ENCODE measurements at places on chromosomes 7 and 10. TPM values are rescaled to one million over a fixed set of nuclear protein-coding genes. Genes with fewer than 3 reads are reported as not detected.

ADIRF gene
- total RNA-seq: 81.8 TPM

LDB3 gene
- total RNA-seq: 42.1 TPM

NKX1-2 gene
- not detected for total RNA-seq

HECTD2 gene
- 28.5 TPM for total RNA-seq

ANKRD2 gene
- total RNA-seq: not detected

EMX2 gene
- total RNA-seq: 0.36 TPM

GRCh38 chr10:27241010-27241651 is 534 bp upstream of the ACBD5 start:
- H3K36me3 ChIP-seq: no peaks in the 10 kb centered on the region
- H3K27me3 ChIP-seq: no peaks in the 10 kb centered on the region
- H3K4me3 ChIP-seq: peak overlapping the region; percentile 58
- peaks cover 38% of the 10 kb centered on the region for H3K4me1 ChIP-seq
- H3K27ac ChIP-seq: peak overlapping the region; percentile 98

DNA sequence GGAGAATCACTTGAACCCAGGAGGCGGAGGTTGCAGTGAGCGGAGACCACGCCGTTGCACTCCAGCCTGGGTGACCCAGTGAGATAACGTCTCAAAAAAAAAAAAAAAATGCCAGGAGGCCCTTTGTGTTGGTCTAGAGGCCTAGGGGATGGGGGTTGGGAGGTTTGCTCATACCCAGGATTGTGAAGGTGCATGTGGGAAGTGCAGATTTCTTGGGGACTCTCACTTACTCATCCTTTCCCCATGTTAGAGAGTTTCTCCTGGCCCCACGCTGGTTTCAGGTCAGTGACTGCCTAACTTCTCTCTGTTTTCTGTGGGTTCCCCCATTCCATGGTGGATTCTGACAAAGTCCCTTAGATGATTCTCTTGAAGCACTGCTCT is 471.5 kb upstream of the CNTNAP2 start:
- H3K4me1 ChIP-seq: no peaks in the 10 kb centered on the region
- H3K27me3 ChIP-seq: no peaks in the 10 kb centered on the region
- H3K36me3 ChIP-seq: no peaks in the 10 kb centered on the region
- H3K27ac ChIP-seq: no peak overlapping the region

DNA sequence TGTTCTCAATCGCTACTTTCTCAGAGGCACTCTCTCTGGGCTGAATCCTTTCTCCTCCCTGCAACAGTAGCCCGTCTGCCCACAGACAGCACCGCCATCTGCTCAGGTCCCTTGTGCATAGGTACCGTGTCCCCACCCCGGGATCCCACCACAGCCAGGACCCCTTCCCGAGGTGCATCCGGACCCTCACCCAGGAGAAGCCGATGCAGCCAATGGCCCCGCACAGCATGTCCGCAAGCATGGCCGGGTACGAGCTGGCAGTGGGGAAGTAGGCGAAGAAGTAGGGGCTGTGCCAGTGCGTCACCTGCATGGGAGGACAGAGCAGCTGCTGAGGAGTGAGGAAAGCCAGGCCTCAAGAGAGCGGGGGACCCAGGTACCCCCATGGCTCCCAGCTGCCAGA is 25.5 kb downstream of the DDC start:
- no peak overlapping the region for H3K4me3 ChIP-seq
- no peak overlapping the region for H3K27ac ChIP-seq
- H3K4me1 ChIP-seq: peaks cover 2% of the 10 kb centered on the region
- DNase-seq: no peak

DNA sequence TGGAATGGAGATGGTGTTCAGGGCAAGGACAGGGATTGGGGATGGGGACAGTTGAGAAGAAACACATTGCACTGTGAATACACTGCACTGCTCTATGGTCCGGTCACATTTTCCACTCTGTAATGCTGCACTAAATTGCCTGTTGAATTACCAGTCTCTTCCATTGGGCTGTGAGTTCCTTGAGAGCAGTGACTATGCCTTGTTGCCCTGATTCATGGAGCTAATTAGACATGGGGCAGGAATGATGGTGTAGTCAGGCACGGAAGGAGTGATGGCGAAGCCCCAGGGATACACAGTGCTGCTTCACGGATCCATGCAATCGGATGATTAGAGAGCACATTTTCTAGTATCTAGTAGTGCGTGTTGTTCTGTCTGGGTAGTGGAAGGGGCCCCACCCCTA is 25.4 kb upstream of the GPAM start:
- H3K4me3 ChIP-seq: no peak overlapping the region
- peaks cover 11% of the 10 kb centered on the region for H3K4me1 ChIP-seq
- H3K27me3 ChIP-seq: no peaks in the 10 kb centered on the region
- no peaks in the 10 kb centered on the region for H3K36me3 ChIP-seq
- no peak for DNase-seq

GRCh38 chr10:49089152-49089551 is 26.2 kb downstream of the VSTM4 start:
- no peak for DNase-seq
- H3K27me3 ChIP-seq: no peaks in the 10 kb centered on the region
- H3K4me3 ChIP-seq: no peak overlapping the region
- peaks cover 20% of the 10 kb centered on the region for H3K4me1 ChIP-seq
- no peaks in the 10 kb centered on the region for H3K36me3 ChIP-seq
- H3K27ac ChIP-seq: no peak overlapping the region

DNA sequence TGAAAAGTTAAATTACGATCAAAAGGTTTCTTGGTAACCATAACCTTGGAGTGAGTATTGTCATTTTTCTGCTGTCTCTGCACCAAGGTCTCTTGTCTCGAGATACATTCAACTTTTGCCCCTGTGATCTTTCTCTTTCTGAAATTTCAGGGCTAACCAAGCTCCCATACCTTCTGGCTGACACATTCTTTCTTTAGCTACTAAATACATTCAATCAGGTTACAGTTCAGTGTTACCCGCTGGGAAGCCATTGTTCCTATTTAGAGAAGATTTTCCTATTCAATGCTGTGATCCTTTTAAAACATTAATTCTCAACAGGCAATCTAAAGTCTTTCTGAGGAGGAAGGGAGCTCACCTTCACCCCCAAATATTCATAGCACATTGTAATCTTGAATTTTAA is 22.9 kb upstream of the DMTF1 start:
- no peaks in the 10 kb centered on the region for H3K27me3 ChIP-seq
- H3K36me3 ChIP-seq: no peaks in the 10 kb centered on the region
- H3K4me1 ChIP-seq: no peaks in the 10 kb centered on the region
- DNase-seq: no peak
- H3K4me3 ChIP-seq: no peak overlapping the region
- H3K27ac ChIP-seq: no peak overlapping the region

- DNase-seq: no peak
- no peaks in the 10 kb centered on the region for H3K36me3 ChIP-seq
- no peak overlapping the region for H3K27ac ChIP-seq
- H3K27me3 ChIP-seq: no peaks in the 10 kb centered on the region
- no peaks in the 10 kb centered on the region for H3K4me1 ChIP-seq
Measured at GRCh38 chr10:61078542-61079275, 134.7 kb upstream of the RHOBTB1 start.

- no peak for DNase-seq
- H3K4me1 ChIP-seq: no peaks in the 10 kb centered on the region
- H3K27me3 ChIP-seq: no peaks in the 10 kb centered on the region
- no peak overlapping the region for H3K4me3 ChIP-seq
- no peak overlapping the region for H3K27ac ChIP-seq
Measured at GRCh38 chr7:47885309-47885986, 62.8 kb downstream of the PKD1L1 start.

DNA sequence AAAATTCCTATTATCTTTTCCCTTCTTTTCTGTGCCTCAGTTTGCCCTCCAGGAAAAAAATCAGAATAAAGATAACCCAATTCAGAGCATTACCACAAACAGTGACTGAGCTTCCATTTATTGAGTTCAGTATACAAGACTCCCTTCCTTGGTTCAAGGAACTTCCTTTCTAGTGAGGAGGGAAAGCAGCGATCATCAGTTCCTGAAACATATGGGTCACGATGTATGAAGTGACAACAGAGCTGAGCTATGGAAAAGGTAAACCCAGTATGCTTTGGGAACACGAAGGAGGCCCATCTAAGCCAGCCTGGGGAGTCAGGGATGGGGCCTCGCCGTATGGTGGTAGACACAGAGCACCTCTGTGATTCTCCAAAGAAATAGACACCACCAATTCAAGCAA is 15.8 kb downstream of the C10orf71 start:
- H3K4me1 ChIP-seq: no peaks in the 10 kb centered on the region
- DNase-seq: no peak
- no peak overlapping the region for H3K27ac ChIP-seq

DNA sequence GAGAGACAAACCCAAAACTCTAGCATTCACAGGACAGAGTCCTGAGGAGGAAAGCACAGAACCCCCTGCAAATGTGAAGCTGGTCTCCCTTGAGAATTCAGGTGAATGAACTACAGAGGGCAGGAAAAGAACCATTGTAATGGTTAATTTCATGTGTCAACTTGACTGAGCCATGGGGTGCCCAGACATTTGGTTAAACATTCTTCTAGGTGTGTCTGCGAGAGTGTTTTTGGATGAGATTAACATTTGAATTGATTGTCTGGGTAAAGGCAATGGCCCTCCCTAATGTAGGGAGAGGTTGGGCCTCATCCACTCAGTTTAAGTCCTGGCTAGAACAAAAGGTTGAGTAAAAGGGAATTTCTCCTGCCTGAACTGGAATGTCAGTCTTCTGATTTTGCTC is 15.7 kb upstream of the CDK1 start:
- no peaks in the 10 kb centered on the region for H3K27me3 ChIP-seq
- DNase-seq: no peak
- no peaks in the 10 kb centered on the region for H3K36me3 ChIP-seq
- H3K27ac ChIP-seq: no peak overlapping the region

DNA sequence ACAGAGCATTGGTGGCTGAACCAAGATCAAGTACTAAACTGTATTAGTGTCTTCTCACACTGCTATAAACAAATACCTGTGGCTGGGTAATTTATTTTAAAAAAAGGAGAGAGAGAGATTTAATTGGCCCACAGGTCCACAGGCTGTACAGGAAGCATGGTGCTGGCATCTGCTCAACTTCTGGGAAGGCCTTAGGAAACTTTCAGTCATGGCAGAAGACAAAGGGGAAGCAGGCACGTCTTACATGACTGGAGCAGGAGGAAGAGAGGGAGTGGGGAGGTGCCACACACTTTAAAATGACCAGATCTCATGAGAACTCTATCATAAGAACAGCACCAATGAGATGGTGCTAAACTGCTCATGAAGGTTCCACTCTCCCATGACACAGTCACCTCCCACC is 95.2 kb upstream of the JCAD start:
- no peaks in the 10 kb centered on the region for H3K27me3 ChIP-seq
- no peaks in the 10 kb centered on the region for H3K4me1 ChIP-seq
- DNase-seq: no peak
- H3K4me3 ChIP-seq: no peak overlapping the region

- H3K4me3 ChIP-seq: no peak overlapping the region
- H3K27ac ChIP-seq: no peak overlapping the region
- H3K36me3 ChIP-seq: no peaks in the 10 kb centered on the region
- no peak for DNase-seq
- H3K27me3 ChIP-seq: no peaks in the 10 kb centered on the region
- no peaks in the 10 kb centered on the region for H3K4me1 ChIP-seq
Measured at GRCh38 chr10:84179059-84179710, 5.6 kb downstream of the GPR15LG start.

DNA sequence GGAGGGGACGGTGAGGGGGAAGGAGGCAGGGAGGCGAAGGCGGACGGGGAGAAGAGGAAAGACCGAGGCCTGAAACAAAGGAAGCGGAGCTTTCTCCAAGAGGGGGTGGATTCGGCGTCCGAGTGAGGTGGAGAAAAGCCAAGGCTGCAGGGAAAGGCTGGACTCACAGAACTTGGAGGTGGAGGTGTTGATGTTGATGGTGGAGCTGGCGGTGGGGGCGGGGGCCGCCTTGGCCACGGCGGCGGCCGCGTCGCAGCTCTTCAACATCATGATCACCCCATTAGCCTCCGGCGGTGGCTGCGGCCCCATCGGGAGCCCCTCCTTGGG is 578 bp downstream of the CACUL1 start:
- no peaks in the 10 kb centered on the region for H3K4me1 ChIP-seq
- peak overlapping the region; percentile 83 for H3K27ac ChIP-seq
- H3K36me3 ChIP-seq: no peaks in the 10 kb centered on the region
- DNase-seq: peak; percentile 73

GRCh38 chr10:14838582-14839304 is 637 bp downstream of the HSPA14 start:
- peaks cover 38% of the 10 kb centered on the region for H3K36me3 ChIP-seq
- peak; percentile 72 for DNase-seq
- H3K4me3 ChIP-seq: peak overlapping the region; percentile 88
